Stimulated activated CD4-positive, alpha-beta T cell treated with anti-CD3 and anti-CD28 coated beads, Interleukin-1b, Interleukin-23, amount 100 ng/mL, for 48 hours (primary cell): ENCODE measurements at places on chromosomes 3 and 15.

DNA sequence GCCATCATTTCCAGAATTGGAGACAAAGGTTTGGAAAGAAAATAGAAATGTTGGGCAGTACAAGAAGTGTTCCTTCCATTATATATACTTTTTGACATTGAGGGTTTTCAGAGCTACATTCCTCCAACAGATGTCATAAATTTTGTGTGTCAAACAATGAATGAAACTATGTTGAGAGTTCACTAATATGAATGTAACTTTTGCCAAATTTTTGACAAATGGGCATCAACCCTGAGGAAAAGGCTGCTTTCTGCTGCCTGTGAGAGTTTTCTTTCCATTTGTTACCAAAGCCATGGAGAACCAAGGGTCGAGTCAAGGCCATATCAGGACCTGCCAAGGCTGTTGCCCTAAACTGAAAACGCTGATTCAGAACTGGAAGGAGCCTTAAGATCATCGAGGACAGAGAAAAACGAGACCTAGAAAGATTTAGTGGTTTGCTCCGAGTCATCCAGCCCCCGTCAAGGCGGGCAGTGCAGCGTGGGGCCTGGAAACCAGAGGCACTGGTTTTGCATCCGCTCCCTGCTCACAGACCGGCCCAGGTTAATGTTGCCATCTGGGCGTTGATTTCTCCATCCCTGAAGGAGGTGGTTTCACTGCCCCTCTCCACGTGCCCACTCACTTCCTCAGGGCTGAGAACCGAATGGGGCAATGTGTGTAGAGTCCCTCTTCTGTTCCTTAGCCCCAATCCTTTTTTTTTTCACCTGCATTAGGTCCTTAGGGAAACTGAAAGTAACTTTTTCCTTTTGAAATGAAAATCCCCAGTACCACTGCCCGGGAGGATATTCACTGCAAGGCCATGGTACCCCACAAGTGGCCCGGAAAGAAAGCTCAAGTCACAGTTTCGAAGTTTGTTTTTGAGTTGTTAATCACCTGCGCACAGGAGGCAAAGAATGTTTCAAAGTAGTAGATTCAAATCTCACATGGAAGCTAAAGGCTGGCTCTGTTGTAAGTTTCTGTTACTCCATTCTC lies 32.8 kb downstream of the TPM1 start:
- DNase-seq, result no peak

- no peak for DNase-seq
These were observed 268.5 kb downstream of the WNT5A start for GRCh38 chr3:55218577-55218976.

- DNase-seq, result no peak
These were observed 22.6 kb downstream of the VGLL3 start for GRCh38 chr3:86968244-86968932.

GRCh38 chr3:102699104-102699818 lies 264.4 kb downstream of the ZPLD1 start:
- DNase-seq, result no peak

DNA sequence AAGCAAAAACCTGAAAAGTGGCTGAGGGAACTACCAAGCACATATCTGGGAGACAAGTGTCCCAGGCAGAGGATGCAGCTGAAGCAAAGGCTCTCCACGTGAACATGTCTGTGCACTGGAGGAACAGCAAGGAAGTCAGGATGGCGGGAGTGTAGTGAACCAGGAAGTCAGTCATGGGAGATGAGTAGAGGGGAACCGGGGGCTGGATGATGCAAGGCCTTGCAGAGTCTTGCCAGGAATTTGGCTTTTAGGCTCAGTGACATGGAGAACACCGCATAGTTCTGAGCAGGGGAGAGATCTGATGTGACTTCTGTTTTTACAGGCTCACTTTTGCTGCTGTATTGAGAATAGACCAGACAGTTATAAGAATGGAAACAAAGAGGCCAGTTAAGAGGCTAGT lies 19.0 kb downstream of the C2CD4A start:
- no peak for DNase-seq

DNA sequence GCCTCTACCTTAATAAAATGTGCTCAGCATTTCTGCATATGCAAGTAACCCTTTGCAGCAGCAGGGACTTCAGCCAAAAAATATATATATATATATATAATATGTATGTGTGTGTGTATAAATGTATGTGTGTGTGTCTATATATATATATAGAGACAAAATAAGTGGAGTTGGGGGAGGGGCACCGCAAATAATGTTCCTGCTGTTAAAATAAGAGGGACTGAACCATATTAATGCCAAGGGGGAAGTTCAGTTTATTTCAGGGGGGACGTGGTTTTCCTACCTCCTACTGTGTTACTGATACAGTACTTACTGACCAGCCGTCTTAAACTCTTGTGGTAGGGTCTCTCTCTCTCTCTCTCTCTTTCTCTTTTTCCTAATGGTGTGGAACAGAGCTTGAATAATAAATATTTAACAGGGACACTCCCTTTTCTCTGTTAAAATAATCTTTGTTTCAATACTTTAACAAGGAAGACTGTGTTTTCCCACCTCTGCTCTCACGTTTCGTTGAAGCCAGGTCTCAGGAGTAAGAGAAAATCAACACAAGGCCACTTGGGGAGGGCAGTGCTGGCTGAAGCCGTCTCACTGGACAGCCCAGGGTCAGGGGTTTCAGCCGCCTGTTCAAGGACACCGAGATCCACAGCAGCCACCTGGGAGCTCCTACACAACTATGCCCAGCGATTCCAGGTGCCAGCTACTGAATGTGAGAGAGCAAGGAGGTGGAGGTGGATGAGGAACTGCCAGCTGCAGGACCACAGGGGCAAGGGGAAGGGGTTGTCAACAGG lies 42.8 kb upstream of the ADAMTSL3 start:
- DNase-seq, result no peak
